ENCODE measurements at places on chromosomes 6 and 20.

GRCh38 chr6:27224729-27225128 lies 22.8 kb upstream of the PRSS16 start:
- no peak for DNase-seq

GRCh38 chr20:44081476-44081875 lies 105.5 kb downstream of the JPH2 start:
- DNase-seq: no peak

DNA sequence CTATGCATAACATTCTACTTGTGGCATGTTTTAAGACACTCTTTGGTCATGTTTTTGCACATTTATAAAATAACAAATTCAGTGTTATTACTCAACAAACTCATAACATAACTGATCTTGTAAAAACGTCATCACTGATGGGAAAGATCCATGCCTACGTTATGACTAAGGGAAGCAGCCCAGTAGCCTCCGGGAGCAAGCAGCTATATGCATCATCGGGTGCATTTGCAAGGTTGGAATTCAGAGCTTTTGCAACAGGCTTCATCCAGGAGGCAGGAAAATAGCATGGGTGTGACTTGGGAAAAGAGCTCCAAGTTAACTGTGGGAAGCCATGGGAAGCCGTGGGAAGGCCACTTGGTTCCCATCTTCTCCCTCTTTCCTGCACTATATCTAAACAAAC lies 271.6 kb upstream of the SGK1 start:
- DNase-seq: no peak

GRCh38 chr6:34131326-34132290 lies 14.3 kb downstream of the GRM4 start:
- no peak for DNase-seq

DNA sequence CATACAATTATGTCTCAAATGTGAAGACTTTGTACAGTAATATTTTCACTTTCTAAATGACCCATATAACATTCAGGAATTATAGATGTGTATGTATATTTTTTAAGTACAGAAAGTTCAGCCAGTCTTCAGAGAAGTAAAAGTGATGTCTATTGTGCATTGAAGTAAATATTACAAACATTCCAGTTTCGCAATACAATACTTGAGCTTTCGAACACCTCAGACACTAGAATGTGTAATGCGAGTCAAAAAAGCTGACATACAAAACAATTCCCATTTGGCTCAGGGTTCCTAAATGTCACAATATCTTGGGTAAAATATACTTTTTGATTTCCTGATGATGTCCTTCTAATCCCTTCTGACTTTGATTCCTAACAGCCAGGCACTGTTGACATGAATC lies 101.4 kb downstream of the ZNF217 start:
- DNase-seq: no peak

GRCh38 chr6:159444056-159444760 lies 248.8 kb downstream of the SOD2 start:
- no peak for DNase-seq

- no peak for DNase-seq
Observed at GRCh38 chr6:41957117-41957516, 15.5 kb upstream of the CCND3 start.

- no peak for DNase-seq
Observed at GRCh38 chr6:36961441-36962435, 7.2 kb downstream of the PI16 start.

- no peak for DNase-seq
Observed at GRCh38 chr20:50014570-50015562, 32.1 kb downstream of the SNAI1 start.

GRCh38 chr6:96675597-96675996 lies 112.7 kb downstream of the FHL5 start:
- no peak for DNase-seq

DNA sequence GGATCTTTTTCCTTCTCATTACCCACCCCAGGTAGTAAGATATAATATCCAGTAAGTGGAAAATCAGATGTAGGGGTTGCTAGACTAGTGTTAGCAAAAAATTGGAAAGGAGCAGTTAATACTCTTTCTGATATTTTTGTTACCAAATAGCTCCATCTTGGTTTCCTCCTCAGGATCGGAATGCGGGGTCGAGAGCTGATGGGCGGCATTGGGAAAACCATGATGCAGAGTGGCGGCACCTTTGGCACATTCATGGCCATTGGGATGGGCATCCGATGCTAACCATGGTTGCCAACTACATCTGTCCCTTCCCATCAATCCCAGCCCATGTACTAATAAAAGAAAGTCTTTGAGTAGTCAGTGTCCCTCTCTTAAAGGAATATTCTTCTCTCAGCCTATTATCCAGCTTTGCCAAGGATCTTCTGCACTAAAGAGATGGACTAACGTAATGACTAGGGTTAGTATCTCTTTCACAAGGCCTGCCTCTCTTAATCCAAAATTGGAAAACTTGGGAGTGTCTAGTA lies 1.5 kb downstream of the ROMO1 start:
- no peak for DNase-seq

GRCh38 chr6:15798533-15799255 lies 135.9 kb upstream of the DTNBP1 start:
- DNase-seq: no peak

- no peak for DNase-seq
Observed at GRCh38 chr6:41441598-41442351, 104.4 kb upstream of the FOXP4 start.

DNA sequence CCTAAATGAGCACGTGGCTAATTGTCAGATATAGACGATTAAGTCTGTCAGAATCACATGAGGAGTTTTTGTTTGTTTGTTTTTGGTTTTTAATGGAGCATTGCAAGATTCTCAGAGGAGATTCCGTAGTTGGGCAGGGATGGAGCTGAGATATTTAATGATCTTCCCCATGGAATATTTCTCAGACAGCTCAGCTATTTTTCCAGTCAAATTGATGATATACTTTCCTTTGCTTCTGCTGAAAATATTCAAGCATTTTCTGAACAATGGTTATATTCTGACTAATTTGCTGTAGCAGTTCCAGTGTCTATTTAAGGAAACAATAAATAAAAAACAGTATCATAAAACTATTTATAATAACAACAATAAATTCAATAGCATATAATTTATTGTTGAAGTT lies 348.4 kb downstream of the KIF16B start:
- DNase-seq: no peak

DNA sequence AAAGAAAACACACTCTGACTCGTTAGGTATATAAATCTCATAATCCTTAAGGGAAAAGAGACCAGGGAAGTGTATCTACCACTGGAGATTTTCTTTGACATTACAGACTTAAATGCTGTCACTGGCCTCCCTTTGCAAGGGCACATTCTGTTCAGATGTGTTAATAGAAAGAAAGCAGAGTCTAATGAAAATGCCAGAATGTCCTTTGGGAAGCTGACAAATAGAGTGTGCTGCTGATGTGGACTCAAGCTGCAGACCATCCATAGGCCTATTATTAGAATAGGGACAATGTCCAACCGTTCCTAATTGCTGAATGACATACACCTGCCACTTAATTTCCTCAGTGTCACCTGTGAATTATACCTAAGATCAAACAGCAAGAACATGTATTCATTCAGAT lies 41.2 kb downstream of the SLC35D3 start:
- no peak for DNase-seq

DNA sequence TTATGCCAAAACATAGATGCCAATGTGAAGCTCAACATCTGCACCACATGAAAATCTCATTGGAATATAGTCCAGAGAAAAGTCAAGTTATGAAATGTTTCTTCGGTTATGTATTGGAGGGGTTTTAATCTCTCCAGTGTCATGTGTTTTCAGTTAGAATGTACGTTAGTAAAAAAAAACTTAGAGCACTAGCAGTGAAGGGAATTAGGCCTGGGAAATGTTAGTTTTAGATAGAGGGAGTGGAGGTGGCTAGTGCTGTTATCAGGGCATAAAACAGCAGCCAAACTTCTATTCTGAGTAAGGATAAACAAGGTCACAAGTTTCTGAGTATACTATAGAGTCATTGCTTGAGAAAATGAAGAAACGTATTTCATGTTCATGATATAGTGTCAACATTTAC lies 42.9 kb downstream of the HDGFL1 start:
- no peak for DNase-seq

Data from activated CD8-positive, alpha-beta memory T cell treated with anti-CD3 and anti-CD28 coated beads, Interleukin-2, amount 50 U/mL, for 4 hours (primary cell).